NCI-H1105 treated with DMSO at 0.1 percent for 48 hours (cell line): ENCODE measurements at places on chromosomes 6 and 20.

GRCh38 chr6:142543606-142544005 lies 241.8 kb downstream of the ADGRG6 start:
- DNase-seq = no peak

DNA sequence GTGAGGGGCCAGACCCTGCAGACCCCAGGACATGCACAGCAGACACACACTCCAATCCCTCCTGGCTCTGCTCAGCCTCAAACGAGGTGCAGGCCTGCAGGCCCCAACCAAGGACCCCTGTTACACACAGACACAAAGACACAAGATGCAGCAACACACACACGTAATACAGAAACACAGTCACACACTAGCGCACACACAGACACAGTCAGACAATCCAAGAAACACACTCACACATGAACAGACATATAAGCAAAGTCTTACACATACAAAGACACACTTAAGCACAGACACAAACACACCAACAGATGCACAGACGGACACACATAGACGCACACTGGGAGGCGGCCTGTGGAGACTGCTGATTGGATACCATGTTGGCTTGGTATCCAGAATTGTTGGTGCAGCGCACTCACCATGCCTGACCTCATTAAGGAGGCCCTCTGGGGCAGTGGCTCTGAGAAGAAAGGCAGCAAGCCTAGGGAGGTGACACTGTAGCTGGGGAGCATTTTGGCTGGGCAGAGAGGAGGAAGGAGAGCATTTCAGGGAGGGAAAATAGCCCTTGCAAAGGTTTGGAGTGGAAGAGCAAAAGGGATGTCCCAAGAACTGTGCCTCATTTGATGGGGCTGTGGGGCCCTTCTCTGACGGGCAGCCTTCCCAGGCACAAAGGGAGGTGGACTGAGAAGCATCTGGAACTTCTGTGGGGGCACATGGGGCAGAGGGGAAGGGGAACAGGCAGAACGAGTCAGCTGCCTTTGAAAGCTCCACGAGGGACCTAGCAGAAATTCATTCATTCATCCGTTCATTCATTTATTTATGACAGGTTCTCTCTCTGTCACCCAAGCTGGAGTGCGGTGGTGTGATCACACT lies 1.4 kb upstream of the HSPA12B start:
- DNase-seq = no peak

GRCh38 chr20:35560105-35560511 lies 18.2 kb downstream of the ERGIC3 start:
- no peak for DNase-seq

DNA sequence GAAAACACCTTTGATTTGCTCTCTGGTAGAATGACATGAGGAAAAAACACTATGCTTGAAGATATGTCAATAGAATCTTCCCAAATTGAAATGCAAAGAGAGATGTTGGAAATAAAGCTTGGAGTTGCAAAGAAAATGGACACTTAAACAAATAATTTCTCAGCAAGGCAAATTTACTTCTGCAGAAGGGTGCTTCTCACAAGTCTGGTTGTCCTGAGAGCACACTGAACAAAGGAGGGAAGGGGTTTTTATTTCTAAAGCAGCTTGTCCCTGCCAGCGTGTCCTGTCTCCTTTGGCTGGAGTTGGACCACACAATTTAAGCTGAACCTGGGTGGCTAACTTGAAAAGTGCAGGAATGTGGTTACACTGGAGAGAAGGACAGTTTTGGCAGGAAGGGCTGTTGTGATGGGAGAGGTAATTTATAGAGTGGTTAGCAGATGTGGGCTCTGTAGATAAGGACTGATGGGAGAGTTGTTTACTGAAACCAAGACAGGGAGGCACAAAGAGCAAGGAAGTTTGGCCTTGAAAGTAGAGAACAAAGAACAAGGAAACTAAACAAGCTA lies 454.6 kb upstream of the EYS start:
- DNase-seq = no peak

DNA sequence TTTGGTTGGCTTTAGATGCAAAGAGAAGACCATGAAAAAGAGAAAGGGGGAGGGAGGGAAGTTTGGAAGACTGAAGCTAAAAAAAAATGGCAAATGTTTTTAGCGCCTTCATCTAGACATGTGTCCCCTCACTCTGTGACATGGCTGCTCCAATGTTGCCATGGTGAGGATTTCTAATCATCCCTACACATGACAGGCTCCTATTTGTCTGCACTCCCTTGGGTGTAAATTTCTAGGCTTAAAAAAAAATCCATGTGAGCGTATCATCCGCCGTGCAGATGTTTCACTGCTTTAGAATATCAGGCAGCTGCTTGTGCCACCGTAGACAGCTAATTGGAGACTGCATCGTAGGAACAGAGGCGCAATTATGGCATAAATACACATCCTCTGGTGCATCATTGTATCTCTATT lies 761.1 kb upstream of the MMS22L start:
- DNase-seq = peak; percentile 86

- no peak for DNase-seq
These were observed 80.1 kb upstream of the NXT1 start for GRCh38 chr20:23270382-23270911.

- no peak for DNase-seq
These were observed at the start of gene METTL24 for GRCh38 chr6:110357664-110358552. TSS of gene METTL24 (minus strand) at chr6:110358349. CDS start at chr6:110358272, 77 bp downstream.
